HFF-Myc (cell line): ENCODE measurements at places on chromosomes 6 and 20.

DNA sequence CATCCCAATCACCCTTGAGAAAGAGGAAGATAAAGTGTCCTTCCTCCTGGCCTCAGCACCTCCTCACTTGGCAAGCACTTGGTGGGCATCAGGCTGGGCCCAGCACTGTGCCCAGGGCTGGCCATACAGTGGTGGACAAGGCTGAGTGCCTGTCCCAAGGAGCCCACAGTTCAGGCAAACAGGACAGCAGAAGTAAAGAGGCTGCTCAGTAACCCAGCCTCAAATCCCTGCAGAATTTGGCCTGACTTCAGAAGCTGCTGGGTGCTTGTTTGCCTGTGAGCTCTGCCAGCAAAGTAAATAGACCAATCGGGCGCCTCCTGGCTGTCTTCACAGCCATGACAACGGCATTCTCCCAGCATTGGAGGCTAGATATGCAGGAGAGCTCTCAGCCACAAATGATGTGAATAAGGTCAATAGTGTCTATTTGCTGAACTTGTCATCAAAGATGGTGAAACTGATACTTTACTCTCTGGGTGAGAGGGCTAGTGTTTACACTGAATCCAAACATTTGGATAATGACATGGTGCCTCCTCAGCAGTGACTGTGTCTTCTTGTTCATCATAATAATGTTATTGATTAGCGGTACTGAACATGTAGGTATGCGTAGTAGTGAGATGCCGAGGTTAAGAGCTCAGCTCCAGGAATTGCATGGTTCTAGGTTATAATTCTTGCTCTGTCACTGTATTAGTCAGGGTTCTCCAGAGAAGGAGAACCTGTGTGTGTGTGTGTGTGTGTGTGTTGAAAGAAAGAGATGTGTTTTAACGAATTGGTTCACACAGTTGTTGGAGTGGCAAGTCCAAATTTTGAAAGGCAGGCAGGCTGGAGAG, 36.9 kb upstream of the FANCE start:
- no peak for DNase-seq

DNA sequence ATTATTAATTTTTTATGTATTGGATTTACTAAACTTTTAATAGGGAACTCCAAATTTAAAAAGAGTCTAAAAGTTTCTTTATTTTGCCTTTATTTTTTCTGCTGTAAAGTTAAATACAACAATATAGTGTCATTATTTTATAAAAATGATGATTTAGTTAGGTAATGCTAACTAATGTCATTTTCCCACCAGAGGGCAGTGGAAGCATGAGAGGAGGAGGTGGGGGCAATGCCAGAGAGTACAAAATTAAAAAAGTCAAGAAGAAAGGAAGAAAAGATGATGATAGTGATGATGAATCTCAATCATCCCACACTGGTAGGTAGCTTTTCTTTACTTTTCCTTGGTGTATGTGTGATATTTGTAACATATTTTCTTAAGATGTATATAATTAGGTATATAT, 20.2 kb upstream of the FHL5 start:
- DNase-seq, result no peak

- no peak for DNase-seq
These were observed 72.9 kb upstream of the DSP start for GRCh38 chr6:7468382-7469081.

GRCh38 chr20:8155812-8156211, 23.7 kb downstream of the PLCB1 start:
- DNase-seq, result no peak

DNA sequence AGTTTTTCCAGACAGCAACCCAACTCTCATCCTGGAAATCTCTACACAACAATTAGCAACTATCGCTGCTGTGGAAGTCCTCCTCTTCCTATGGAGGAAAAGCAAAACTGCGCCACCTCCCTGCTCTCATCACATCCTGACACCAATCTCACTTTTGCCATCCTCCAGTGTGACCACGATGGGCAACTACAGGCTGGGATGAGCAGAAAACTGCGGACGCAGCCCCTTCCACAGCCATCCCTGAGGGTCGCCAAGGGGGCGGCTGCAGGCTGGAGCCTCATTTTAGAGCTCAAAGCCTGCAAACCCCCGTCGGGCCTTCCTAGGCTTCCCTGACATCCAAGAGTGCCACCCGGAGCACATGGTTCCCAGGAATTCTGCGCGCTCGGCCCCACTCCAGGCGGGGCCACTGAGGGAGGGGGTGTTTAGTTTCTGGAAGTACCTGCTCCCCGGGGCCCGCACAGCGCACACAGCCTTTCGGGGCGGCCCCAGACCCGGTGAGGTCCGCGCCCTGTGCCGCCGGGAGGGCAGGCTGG, 1.2 kb downstream of the TCFL5 start:
- DNase-seq, result no peak

- DNase-seq, result no peak
These were observed 112.6 kb downstream of the CDYL start for GRCh38 chr6:4888841-4889240.

DNA sequence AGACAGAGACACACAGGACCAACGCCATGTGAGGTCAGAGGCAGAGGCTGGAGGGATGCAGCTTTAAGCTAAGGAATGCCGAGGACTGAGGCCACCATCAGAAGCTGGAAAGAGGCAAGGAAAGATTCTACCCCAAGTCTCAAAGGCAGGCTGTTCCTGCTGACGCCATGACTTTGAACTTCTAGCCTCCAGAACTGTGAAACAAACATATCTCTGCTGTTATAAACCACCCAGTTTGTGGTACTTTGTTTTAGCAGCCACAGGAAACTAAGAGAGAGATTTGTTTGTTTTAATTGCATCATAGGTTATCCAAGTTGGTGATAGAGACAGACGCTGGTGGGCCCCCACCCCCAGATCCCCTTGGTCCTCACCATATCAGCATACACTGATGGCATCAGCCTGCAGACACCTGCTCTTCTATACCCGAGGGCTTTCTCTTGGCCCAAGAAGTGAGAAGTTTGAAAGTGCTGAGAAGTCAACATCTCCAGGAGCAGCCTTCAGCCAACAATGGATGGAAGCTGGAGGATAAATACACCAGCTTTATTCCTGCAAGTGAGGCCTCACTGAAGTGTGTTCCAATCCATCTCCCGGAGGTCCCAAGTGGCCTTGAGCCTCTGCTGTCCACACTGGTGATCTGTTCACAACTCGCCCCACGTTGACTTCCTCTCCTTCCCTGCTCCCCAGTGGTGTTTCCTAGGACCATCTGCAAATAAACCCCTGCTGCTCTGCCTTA, 154.7 kb downstream of the BTBD3 start:
- no peak for DNase-seq

DNA sequence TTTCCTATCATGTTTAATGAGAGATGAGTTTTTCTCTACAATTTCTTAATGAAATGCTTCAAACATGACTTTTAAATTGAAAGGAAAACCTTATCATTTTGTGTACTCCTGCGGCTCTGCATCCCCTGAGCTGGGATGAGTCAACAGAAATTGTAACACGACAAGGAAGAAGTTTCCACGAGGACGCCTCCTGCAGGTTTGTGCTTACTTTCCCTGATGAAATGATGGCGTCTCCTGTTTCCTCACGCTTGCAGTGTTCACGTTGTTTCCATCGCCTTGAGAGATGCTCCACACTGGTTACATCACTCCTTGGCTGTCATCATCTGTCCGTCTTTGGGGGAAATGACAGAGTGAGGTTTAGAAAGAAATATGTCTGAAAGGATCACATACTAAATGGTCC, 233.7 kb upstream of the ZFP64 start:
- DNase-seq, result no peak

DNA sequence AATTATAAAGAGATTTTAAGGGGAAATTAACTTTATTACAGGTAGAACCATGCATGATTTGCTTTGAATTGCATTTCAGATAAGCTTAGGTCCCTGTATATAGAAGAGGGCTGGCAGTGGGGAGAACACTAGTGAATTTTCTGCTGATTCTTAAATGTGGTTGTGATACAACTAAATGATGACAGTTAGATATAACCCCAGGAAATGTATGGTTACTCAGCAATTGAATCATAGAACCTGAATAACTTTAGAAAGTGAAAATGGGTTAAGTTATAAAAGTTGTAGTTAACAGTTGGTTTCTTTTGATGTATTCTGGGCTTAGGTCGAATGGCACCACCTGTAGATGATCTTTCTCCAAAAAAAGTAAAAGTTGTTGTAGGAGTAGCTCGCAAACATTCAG, 70.1 kb downstream of the PHF3 start:
- no peak for DNase-seq

DNA sequence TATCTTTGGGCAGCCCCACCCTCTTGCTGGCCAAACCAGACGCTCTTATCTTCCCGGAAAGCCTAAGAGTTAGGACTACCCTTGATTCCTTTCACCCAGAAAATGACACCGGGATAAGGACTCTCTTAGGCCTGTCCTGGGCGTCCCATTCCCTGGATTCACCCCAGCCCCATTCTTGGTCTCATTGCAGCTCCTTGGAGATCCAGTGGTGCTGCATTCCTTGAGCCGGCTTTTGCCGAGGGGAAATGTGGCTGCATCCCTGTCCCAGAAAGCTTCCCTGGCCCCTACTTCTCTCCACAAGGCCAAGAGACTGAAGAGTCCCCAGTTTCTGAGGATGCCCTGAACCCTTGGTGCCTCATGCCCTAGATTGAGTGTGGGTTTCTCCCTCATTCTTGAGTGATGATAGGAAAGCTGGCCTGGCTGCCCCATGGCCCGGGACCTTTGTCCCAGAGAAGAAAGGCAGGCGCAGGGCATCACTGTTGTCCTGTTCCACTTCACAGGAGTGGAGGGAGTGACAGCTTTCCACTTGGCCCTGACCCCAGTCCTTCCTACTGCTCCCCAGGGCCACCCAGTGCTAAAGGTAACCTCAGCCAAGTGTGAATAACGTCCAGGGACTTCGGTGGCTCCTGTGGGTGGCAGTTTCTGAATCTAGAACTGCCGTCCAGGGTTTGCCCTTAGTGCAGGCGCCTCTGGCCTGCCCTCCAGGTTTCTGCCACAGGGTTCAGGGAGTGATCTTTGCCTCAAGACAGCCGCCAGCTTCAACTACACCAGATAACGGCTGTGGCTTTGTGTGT, 42.7 kb upstream of the MYL9 start:
- DNase-seq, result no peak

- DNase-seq, result no peak
These were observed 35.1 kb downstream of the EYS start for GRCh38 chr6:65671922-65672321.

DNA sequence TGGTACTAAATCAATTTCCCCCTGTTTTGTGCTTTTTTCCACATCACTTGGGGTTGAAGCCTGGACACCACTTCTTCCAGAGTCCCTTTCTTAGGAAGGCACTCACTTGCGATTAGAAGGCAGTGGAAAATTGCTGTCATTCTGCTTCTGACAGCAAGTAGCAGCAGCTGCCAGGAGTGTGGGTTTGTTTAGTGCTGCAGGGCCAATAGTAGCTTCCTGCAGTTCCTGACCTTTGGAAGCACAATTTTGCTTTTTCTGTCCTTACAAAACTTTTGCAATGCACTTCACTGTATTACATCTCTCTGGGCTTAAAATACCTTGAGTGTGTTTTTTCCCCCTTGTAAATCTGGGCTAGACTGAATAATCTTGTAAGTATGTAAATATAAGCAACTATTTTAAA, 12.5 kb upstream of the HLA-DRA start:
- DNase-seq, result no peak

GRCh38 chr20:29349836-29350235, 1907.6 kb upstream of the DEFB115 start:
- DNase-seq, result no peak

- DNase-seq, result no peak
These were observed 398.0 kb downstream of the RNGTT start for GRCh38 chr6:88565409-88565811.

GRCh38 chr6:3085074-3085473, 16.8 kb downstream of the RIPK1 start:
- no peak for DNase-seq
